Body of pancreas (tissue), 4 donors: ENCODE measurements at places on chromosomes 16 and 17. TPM values are rescaled to one million over a fixed set of nuclear protein-coding genes. Genes with fewer than 3 reads are reported as not detected.

GRCh38 chr17:64115043-64115698 is 14.8 kb downstream of the ERN1 start:
- peak; percentile 55 for DNase-seq
- H3K36me3 ChIP-seq: no peaks in the 10 kb centered on the region
- H3K4me1 ChIP-seq: peaks cover 97% of the 10 kb centered on the region
- no peaks in the 10 kb centered on the region for H3K27me3 ChIP-seq
- H3K4me3 ChIP-seq: no peak overlapping the region
- peak overlapping the region; percentile 84 for H3K27ac ChIP-seq

DNA sequence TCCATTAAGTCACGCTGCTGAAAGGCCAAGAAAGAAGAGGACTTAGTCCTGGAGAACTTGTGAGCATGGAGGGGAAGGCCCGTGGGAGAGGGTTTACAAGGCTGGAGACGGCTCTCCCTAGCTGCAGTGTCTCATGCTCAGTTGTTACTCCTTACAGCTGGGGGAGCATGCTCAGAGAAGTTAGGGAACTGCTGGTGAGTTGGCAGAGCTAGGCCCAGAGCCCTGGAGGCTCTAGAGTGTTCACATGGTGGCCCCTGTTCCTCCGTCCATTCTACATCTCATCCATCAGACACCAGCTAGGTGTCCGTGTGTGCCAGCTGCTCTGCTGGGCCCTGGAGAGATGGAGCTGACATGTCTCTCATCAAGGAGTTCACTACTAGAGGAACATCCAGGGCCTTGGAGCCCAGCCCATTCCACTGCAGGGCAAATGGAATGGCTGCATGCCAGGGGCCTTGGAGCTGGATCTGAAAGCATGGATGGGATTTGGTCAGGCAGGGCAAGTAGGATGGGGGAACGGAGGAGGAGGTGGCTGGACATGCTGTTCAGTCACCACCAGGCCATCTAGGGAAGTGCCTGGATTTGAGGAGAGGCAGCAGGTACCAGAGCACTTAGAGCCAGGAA is 6.3 kb downstream of the XYLT2 start:
- H3K36me3 ChIP-seq: peaks cover 8% of the 10 kb centered on the region
- no peaks in the 10 kb centered on the region for H3K27me3 ChIP-seq
- no peak overlapping the region for H3K27ac ChIP-seq
- no peak overlapping the region for H3K4me3 ChIP-seq
- H3K4me1 ChIP-seq: peaks cover 10% of the 10 kb centered on the region

ASPA gene
- total RNA-seq: 0.78 TPM

CRYM gene
- 0.78 TPM for total RNA-seq

GRCh38 chr17:50540560-50541401 is 6.2 kb upstream of the SPATA20 start:
- H3K4me1 ChIP-seq: peaks cover 75% of the 10 kb centered on the region
- H3K4me3 ChIP-seq: no peak overlapping the region
- H3K27ac ChIP-seq: peak overlapping the region; percentile 92
- no peak for DNase-seq

DNA sequence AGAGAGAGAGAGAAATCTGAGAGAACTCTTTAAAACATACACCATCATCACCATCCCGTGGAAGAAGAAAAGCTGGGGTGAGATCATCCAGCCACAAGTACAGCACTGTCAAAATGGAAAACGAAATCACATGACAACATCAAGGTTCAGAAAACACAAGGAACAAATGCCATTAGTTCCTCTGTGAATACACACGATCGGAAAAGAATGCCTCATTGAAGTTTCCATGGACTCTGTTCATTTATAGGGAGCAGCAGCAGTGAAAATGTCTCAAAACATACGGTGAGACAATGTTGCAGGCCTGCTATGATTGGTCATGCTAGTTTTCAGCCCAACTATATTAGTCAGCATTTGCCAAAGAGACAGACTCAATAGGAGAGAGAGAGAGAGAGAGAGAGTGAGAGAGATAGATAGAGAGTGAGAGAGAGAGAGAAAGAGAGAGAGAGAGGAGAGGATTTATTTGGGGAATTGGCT is 4.4 kb downstream of the CFAP97D1 start:
- H3K4me1 ChIP-seq: peaks cover 2% of the 10 kb centered on the region
- H3K27me3 ChIP-seq: no peaks in the 10 kb centered on the region
- no peak overlapping the region for H3K4me3 ChIP-seq
- DNase-seq: no peak
- H3K27ac ChIP-seq: no peak overlapping the region
- no peaks in the 10 kb centered on the region for H3K36me3 ChIP-seq

BFAR gene
- 43.6 TPM for total RNA-seq

GRCh38 chr17:49632201-49632600 is 45.7 kb downstream of the SPOP start:
- H3K4me1 ChIP-seq: peaks cover 62% of the 10 kb centered on the region
- H3K27me3 ChIP-seq: no peaks in the 10 kb centered on the region
- no peaks in the 10 kb centered on the region for H3K36me3 ChIP-seq
- no peak overlapping the region for H3K4me3 ChIP-seq
- no peak overlapping the region for H3K27ac ChIP-seq

TBC1D26 gene
- not detected for total RNA-seq

DNA sequence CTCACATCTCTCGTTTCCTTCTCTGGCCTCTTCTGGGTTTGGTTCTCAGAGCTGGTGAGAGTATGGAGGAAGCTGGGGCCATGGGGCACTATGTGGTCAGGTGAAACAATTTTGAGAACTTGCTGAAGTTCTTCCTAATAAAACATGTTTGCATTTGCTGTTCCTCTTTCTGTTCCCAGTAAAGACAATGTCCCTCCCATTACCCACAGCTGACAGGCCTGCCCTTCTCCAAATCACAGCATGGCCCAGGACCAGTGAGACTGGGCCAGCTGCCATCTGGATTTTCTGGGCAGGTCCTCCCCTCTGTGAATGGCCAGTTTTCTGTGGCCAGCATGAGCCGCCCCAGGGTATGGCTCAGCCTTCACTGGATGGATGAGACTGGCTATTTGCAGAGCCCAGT is at the start of gene CD300H:
Gene CD300H (minus strand): TSS at position 113 of the 400 bp plus-strand sequence.
- no peaks in the 10 kb centered on the region for H3K4me1 ChIP-seq
- no peaks in the 10 kb centered on the region for H3K27me3 ChIP-seq
- H3K4me3 ChIP-seq: no peak within 1 kb of the TSS
- no peak within 1 kb of the TSS for H3K27ac ChIP-seq
- no peak for DNase-seq

KRT14 gene
- 2.3 TPM for total RNA-seq

GRCh38 chr17:360092-360750 is 7.6 kb upstream of the RPH3AL start:
- H3K27me3 ChIP-seq: no peaks in the 10 kb centered on the region
- no peak overlapping the region for H3K27ac ChIP-seq
- no peak for DNase-seq
- peaks cover 12% of the 10 kb centered on the region for H3K4me1 ChIP-seq
- no peak overlapping the region for H3K4me3 ChIP-seq
